Sciatic nerve (tissue), 2 donors: ENCODE measurements at places on chromosomes 5 and 9. TPM values are rescaled to one million over a fixed set of nuclear protein-coding genes. Genes with fewer than 3 reads are reported as not detected.

SHOC1 gene
- total RNA-seq: not detected

PCDHA5 gene
- total RNA-seq: 0.27 TPM

FRRS1L gene
- total RNA-seq: 12.8 TPM

SH3TC2 gene
- total RNA-seq: 59.1 TPM

GABRA6 gene
- total RNA-seq: not detected

HACD4 gene
- 6.4 TPM for total RNA-seq

FOXD4L3 gene
- total RNA-seq: not detected

- DNase-seq: peak; percentile 53
Measured at GRCh38 chr5:150557509-150557872, 49.6 kb downstream of the NDST1 start.

DNA sequence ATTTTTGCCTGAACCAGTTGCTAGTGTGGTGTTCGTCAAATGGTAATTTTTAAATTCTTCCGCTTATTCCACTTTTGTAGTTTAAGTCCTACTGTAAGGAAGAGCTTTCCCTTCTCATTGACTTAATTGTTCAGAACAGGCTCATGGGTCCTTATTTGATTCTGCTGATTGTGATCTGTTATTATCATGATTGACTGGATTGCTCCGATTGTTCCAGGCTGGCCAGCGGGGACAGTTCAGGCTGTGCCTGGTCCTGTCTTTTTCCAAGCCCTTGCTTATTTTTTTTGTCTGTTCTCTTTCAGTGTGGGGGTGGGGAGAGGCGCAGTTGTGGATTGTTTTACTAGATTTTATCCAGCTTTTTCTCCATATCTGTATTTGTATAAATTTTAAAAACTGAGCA lies 52.4 kb downstream of the TRIO start:
- no peak for DNase-seq

GRCh38 chr5:54529565-54529964 lies 12.0 kb downstream of the SNX18 start:
- DNase-seq: no peak

GRCh38 chr5:95256991-95257390 lies 27.9 kb downstream of the MCTP1 start:
- DNase-seq: no peak

DNA sequence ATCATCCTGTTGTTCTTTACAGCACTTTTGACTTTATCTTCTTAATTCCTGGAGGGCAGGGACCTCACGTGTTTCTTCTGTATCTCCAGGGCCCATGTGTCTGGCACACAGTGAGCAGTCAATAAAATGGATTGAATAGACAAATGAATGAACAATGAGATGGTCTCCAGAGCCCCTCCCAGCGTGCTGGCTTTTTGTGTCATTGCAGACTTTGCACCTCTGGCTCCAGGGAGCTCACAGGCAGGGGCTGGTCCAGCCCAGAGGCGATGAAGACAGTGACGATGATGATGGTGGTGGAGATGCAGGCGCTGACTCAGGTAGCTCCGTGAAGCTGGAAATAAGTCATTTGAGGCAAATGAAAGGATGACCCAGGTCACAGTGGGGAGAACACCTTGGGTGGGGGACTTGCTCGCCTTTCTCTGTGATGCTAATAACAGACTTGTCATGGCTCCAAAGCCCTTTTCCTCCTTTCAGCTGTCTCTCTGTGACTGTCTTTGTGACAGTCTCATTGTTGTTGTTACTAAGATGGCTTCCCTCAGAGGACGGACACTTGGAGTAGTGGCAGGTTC lies 30.4 kb upstream of the FABP6 start:
- DNase-seq: no peak

- DNase-seq: no peak
Measured at GRCh38 chr5:14428302-14429081, 153.1 kb upstream of the OTULINL start.

- DNase-seq: no peak
Measured at GRCh38 chr9:108130905-108131304, 641.3 kb upstream of the KLF4 start.

DNA sequence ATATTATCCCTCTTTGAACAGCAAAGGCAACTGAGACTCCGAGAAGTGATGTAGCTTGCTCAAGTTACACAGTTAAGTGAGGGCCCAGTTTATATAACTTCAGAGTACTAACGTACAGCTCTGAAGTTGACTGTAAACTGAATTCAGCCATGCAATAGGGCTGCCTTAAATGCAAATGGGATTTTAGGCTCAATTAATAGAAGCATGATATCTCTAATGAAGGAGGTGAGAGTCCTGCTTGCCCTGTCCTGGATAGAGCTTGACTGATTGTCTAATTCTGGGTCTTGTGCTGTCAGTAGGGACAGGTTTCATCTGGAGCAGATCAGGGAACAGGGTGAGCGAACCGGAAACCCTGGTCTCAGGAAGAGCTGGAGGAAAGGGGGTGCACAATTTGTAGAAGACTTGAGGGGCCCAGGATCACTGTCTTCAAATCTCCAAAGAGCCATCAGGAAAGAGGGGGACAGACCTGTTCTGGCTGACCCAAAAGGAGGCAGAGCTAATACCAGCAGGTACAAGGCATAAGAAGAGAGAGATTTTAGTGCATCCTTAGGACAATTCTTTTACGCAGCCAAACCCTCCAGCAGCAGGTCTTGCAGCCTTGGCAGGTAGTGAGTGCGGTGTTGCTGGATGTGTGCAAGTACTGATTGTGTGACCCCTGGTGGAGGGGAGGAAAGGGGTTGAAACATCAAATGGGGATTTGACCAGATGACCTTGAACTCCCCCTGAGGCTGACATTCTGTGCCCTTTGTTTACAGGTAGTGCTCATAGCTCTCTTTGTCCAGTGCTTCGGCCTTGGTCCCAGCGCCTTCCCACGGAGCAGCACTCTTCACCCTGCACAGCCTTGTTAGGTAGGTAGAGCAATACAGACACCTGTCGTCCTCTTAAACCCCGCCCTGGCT lies 13.0 kb downstream of the GSN start:
- no peak for DNase-seq

GRCh38 chr9:12469084-12469483 lies 224.1 kb upstream of the TYRP1 start:
- no peak for DNase-seq

- DNase-seq: no peak
Measured at GRCh38 chr5:148653836-148654781, at the start of gene HTR4. TSS of gene HTR4 (minus strand) at chr5:148654527. CDS start at chr5:148637014, 17,513 bp downstream.

GRCh38 chr9:125889112-125889475 lies 141.9 kb downstream of the PBX3 start:
- peak; percentile 57 for DNase-seq

DNA sequence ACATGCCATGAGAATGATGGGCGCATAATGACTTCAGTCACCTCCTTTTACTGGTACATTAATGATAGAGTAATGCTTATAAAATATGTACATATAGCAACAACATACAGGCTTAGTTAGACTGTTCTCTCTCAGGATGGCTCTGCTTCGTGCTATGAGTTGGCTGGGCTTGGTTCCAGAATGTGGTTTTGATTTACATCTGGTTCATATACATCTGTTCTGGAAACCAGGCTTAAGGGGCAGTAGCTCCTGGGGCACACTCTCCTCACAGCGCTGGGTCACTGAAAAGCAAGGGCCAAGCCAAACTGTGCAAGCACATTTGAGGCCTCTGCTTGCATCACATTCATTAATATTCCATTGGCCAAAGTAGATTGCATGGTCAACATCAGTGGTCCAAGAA lies 44.9 kb downstream of the PCSK1 start:
- DNase-seq: no peak

- no peak for DNase-seq
Measured at GRCh38 chr9:122191584-122191983, 31.9 kb downstream of the MORN5 start.

DNA sequence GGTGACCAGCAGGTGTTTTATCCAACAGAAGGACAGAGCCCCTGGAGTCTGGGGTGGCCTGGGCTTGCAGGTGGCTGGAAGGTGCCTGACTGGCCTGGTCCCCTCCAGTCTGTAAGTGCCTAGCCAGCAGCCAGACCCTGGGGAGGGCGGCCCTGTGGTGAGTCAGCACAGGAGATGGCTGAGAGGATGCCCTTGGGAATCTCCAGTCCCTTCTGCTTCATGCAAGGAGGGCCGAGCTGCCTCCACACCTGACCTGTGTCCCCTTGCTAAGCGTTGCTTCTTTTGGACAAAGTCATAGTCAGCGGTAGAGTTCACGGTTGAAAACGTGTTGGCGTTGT lies 20.2 kb downstream of the OBP2B start:
- peak; percentile 38 for DNase-seq

DNA sequence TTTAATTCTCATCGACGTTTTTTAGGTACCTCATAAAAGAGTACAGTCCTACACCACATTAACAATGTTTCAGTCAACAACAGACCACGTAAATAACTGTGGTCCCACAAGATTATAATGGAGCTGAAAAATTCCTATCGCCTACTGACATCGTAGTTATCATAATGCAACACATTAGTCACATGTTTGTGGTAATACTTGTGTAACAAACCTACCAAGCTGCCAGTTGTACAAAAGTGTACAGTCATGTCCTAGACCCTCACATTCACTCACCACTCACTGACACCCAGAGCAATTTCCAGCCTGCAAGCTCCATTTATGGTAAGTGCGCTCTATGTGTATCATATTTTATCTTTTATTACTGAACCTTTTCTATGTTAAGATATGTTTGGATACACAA lies 16.8 kb downstream of the GNAQ start:
- no peak for DNase-seq

DNA sequence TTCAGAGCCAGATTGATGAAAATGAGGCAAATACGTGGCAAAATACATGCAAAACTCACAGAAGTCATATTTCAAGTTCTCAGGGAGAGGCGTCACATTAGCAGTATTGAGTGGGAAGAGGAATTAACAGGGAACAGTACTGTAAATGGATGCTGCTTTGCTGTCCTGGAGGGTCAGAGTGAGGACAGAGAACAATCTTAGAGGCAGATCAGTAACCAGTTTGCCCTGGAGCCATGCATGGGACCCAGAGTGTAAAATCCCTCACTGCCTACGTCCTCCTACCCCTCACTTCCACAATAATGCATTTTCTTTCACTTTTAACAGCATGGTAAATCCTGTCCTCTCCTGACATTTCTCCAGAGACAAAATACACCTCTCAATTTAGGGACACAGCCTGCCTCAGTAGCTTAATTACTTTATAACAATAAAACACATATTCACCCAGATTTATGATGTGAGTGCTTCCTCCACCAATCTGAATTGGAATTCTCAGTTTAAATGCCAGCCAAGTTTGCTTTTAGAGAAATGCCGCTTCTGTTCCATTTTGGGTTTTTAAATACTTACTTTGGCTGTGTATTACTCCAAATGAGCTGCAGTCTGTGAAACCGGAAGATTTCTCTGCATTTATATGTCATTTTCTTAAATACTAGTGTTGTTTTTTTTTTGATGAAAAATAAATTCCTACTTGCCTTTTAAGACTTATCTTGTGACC lies 70.0 kb downstream of the LMNB1 start:
- DNase-seq: no peak

GRCh38 chr5:154291917-154292316 lies 101.4 kb downstream of the GALNT10 start:
- no peak for DNase-seq

GRCh38 chr9:81466981-81467380 lies 222.4 kb downstream of the TLE1 start:
- DNase-seq: no peak

GRCh38 chr5:41598011-41598410 lies 87.6 kb upstream of the PLCXD3 start:
- no peak for DNase-seq

GRCh38 chr5:20656262-20656661 lies 668.3 kb upstream of the CDH18 start:
- DNase-seq: no peak
